GM10248 (cell line): ENCODE measurements at places on chromosomes 11 and 22.

DNA sequence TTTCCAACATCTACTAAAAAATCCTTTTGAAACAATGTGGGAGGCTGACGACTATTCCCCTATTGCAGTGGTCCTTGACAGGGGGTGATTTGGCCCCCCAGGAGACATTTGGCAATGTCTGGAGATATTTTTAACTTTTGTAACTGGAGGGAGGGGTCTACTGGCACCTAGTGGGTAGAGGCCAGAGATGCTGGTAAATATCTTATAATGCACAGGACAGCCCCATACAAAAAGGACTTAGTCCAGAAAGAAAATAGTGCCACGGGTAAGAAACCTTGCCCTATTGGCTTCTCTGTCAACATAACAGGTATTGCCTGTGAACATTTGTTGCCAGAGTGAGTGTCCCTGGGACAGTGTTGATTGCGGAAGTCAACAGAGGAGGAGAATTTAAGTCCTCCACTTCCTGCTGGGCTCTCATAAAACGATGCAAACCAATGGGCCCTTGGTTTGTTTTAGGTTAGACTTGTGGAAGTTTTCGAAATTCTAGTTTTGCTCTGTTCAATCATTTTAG, 101.6 kb downstream of the MAML2 start:
- no peak for DNase-seq

- DNase-seq: peak; percentile 83
These were observed 48.1 kb upstream of the TOP3B start for GRCh38 chr22:22030493-22031182.

- DNase-seq: no peak
These were observed 396.6 kb downstream of the NELL1 start for GRCh38 chr11:21066030-21066429.

DNA sequence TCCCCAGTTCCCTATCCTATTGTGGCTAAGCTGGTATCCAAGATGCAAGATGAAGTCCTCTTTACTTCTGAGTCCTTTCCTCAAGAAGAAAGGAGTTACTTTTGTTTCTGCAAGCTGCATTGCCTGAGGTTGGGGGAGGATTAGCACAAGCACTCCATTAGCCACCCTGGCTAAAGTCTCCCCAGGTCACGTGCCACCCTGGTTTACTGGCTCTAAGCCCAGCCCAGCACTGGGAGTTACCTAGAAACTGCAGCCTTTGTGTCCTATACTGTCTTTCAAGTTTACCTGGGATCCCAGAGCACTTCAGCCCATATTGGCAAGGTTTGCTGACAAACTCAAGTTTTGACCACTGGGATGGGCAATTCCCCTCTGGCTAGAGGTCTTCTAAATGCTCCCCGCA, 78.4 kb upstream of the DBX1 start:
- DNase-seq: no peak

GRCh38 chr11:96506953-96507354, 117.1 kb downstream of the JRKL start:
- DNase-seq: no peak
